Astrocyte of the spinal cord (primary cell): ENCODE measurements at places on chromosomes 12 and 14.

- DNase-seq = no peak
Observed at GRCh38 chr12:91717804-91718203, 427.8 kb downstream of the BTG1 start.

DNA sequence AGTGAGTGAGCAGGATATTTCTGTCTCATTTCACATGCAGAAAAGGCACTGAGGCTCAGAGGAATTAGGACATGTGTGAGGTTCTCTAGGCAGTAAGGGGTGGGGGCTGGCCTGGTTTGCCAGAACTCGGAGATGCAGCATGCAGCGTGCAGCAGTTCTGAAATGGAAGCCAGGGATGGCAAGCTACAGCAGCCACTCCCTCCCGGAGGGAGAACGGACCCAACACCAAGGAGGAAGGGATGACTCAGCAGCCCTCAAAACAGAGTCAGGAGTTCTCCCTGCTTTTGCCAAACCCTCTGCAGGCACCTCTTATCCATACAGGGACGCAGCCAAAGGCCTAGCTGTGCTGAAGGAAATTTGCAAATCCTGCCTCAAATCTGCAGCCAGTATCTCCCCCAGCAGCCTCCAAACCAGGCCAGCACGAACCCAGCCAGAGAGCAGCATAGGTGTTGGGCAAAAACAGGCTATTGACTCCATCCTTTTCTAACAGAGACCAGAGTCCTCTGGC, 10.3 kb upstream of the SERPINA3 start:
- DNase-seq = peak; percentile 93

- no peak for DNase-seq
Observed at GRCh38 chr14:49294621-49295148, 291.5 kb downstream of the RPS29 start.

- DNase-seq = no peak
Observed at GRCh38 chr12:30989754-30990153, 63.2 kb downstream of the TSPAN11 start.

GRCh38 chr12:106392759-106393158, 35.2 kb downstream of the POLR3B start:
- DNase-seq = no peak

GRCh38 chr12:29229158-29229505, 80.1 kb downstream of the FAR2 start:
- no peak for DNase-seq

- peak; percentile 13 for DNase-seq
Observed at GRCh38 chr12:124804011-124804621, 59.5 kb downstream of the SCARB1 start.

DNA sequence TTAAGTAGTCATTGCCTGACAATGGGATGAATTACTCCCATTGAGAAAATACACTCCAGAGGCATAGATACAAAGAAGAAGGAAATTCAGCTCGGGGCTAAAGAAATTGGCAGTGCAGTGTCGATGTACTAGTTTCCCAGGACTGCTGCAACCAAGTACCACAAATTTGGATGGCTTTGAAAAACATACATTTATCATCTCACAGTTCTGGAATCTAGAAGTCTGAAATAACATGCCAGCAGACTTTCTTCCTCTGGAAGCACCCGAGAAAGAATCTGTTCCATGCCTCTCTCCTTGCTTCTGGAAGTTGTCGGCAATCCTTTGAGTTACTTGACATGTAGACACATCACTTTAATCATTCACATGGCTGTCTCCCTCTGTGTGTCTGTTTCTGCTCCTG, 101.9 kb downstream of the TMTC3 start:
- DNase-seq = no peak
